ENCODE measurements at places on chromosomes 13 and 19.

- DNase-seq = no peak
These were observed 11.5 kb downstream of the MYH14 start for GRCh38 chr19:50214699-50215543.

DNA sequence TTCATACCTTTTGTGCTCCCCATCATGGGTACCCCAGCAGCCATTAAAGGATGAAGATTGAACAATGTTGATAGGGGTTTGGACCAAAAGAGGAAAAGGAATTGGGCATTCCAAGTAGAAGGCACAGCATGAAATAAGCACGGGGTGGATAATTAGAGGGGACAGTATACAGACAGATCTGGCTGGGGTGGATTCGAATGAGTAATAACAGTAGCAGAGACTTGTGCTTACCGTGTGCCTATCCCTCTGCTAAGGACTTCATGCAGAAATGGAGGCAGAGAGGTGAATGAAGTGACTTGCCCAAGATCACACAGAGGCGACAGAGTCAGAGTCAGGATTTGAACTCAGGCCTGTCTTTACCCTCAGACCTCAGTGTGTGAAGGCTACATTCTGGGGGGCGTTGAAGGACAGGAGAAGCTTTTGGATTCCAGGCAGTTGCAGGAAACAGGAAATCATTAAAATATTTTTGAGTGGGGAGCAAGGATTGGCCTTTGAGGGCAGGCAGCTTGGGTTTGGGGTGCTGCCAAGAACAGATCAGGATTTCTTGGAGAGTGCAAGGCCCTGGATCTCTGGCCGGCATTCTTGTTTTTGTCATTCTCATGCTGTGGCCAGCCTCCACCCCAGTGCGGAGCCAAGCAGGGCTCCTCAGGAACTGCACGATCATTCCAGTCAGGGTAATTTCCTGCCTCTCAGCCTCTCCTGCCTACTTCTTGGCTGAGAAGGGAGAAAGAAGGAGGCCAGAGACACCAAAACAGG, 18.7 kb downstream of the PAF1 start:
- no peak for DNase-seq

GRCh38 chr19:51194527-51195315, 30.2 kb upstream of the CD33 start:
- no peak for DNase-seq

DNA sequence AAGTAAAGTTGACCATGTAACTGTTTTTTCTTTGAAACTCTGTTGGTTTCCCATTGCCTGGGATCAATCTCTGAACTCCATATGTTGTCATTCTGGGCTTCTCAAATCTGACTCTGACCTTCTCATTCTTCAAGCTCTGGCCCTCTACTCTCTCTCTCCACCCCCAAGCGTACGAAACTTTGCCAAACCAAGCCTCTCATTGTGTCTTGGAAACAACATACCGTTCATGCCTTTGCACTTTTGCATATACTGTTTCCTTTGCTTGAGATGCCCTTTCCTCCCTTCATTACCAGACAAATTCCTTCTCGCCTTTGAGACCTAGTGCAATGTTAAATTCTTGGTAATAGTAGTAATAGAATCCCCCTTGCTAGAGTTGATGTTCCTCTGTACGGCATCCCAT, 113.7 kb downstream of the OLFM4 start:
- DNase-seq = no peak

- DNase-seq = no peak
These were observed 102.6 kb upstream of the SERP2 start for GRCh38 chr13:44271031-44271455.

DNA sequence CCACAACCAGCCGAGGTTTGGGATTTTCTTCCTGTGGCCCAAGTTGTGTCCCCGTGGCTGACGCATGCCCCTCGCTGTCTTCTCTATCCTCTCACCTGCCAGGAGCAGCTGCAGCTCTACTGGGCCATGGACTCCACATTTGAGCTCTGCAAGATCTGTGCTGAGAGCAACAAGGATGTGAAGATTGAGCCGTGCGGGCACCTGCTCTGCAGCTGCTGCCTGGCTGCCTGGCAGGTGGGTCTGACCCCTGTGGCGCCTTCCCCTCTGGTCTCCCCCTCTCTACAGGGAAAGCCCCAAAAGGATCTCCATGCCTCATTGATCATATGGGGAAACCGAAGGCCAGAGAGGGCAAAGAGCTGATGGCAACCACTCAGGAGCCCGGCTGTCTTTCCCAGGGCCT, 14.6 kb downstream of the CBLC start:
- DNase-seq = no peak

DNA sequence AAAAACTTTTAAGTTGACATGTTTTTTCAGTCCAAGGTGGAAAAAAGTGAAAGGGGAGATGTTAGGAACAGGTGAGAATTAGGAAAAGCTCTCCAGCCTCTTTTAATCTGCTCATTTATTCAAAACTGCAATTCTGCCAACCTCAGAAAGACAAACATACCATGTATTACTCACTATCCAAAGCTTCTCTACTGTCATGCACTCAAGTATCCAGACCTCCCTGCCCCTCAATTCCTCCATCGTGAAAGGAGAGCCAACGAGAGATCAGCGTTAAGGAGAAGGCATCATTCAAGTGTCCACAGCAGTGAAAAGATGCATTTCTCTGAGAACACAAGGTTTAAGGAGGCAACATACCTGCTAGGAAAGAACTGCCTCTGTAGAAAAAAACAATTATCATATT, 24.5 kb downstream of the DIAPH3 start:
- DNase-seq = no peak

DNA sequence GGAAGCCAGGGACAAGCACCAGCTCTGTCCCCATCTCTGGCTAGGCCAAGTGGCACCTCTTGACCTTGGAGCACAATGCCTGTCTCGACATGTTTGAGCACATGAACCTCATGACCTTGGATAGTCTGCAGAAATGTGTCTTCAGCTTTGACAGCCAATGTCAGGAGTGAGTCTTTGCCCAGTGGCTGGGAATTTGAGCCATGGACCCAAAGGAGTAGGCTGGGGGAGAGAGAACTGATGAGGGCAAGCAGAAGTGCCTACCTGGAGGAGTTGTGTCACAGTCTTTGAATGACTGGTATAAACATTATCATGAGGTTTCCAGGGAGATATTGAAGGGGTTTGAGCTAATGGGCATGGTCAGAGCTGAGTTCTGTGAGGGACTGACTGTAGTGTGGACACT, 6.7 kb upstream of the CYP4F12 start:
- DNase-seq = no peak

- DNase-seq = no peak
These were observed 9.8 kb upstream of the SIGLEC8 start for GRCh38 chr19:51467864-51468544.

DNA sequence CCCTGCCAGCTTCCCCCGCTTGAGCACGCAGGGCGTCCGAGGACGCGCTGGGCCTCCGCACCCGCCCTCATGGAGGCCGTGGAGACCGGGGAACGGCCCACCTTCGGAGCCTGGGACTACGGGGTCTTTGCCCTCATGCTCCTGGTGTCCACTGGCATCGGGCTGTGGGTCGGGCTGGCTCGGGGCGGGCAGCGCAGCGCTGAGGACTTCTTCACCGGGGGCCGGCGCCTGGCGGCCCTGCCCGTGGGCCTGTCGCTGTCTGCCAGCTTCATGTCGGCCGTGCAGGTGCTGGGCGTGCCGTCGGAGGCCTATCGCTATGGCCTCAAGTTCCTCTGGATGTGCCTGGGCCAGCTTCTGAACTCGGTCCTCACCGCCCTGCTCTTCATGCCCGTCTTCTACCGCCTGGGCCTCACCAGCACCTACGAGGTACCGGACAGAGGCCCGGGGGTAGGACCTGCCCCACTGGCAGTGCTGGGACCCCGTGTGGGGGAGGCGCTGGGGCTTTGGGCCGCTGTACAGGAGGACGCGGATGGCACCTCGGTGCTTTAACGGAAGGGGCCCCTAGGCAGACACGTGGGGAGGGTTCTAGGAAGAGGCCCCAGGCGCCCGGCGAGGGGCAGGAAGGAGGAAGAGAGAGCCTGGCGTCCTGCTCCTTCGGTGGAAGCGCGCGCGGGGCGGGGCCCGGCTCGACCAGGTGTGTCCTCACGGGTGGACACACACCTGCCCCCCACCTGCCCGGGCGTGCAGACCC, 681 bp downstream of the SLC5A5 start:
- DNase-seq = peak; percentile 41

GRCh38 chr13:25847635-25848626, 203.9 kb downstream of the SHISA2 start:
- DNase-seq = no peak

GRCh38 chr19:10720607-10721125, 2.8 kb downstream of the DNM2 start:
- no peak for DNase-seq

- no peak for DNase-seq
These were observed 67.9 kb downstream of the PCCA start for GRCh38 chr13:100156788-100157187.

DNA sequence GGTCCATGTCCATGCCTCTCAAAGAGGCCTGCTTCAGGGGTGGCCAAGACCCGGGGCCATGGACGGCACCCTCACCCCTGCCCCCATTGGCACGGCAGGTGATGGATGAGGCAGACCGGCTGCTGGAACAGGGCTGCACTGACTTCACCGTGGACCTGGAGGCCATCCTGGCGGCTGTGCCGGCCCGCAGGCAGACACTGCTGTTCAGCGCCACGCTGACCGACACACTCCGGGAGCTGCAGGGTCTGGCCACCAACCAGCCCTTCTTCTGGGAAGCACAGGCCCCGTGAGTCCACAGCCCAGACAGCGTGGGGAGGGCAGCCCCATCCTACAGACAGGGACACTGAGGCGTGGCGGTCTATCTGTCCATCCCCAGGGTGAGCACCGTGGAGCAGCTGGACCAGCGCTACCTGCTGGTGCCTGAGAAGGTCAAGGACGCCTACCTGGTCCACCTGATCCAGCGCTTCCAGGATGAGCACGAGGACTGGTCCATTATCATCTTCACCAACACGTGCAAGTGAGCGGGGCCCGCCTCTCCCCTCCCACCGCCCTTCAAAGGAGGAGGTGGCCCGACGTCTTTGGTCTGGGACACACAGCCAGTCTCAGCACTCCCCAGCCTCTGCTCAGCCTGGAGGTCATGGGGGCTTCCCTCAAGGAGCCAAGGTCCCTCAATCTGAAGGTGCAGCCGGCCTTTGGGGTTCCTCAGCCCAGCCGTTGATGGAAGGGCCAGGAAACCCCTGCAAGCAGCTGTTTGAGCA, 2.9 kb downstream of the DDX49 start:
- DNase-seq = no peak

GRCh38 chr19:23774524-23774971, 15.9 kb upstream of the ZNF681 start:
- DNase-seq = no peak

DNA sequence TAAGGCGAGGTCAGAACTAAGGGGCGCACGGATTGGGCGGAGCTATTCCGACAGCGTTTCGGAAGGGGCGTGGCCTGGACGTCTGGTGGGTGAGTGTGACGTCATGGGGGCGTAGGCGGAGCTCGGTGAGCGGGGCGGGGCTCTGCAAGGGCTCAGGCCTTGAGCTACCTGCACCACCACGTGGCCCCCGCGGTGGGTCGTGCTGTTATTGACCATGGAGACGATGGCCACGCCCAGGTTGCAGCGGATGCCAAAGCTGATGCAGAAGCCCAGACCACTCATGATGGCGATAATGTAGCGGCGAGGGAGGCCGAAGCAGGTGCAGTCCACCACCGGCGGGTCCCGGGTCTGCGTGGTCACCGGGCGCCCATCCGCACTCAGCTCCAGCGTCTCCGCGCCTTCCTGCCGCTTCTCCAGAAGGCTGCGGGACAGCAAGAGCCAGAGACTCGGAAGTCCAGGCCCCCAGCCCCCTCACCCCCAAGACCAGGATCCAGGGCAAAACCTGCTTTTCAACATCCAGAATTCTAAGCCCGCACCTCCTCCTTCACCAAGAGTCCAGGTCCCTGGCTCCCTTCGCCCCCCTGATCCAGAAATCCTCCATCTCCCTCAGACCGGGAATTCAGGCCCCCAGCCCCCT, 4.8 kb downstream of the SLC17A7 start:
- DNase-seq = no peak

- DNase-seq = no peak
These were observed 300.1 kb downstream of the COG6 start for GRCh38 chr13:39955560-39955959.

DNA sequence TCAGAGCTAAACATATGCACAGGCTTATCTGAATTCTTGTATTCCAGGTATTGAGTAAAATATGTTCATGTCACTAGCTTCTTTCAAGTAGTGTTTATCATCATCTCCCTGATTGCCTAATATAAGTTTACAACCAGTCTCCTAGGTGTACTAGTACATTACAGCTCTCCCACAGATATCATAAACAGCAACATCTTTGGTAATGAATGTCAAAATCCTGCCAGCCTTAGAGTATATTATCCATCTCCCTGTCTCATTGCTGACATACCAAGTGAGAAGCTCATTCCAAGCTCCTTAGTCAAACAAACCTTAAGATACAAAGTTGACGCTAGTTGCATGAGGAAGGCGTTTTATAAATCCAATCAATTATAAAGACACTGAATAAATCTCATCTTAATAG, 689.1 kb upstream of the GPC6 start:
- no peak for DNase-seq

DNA sequence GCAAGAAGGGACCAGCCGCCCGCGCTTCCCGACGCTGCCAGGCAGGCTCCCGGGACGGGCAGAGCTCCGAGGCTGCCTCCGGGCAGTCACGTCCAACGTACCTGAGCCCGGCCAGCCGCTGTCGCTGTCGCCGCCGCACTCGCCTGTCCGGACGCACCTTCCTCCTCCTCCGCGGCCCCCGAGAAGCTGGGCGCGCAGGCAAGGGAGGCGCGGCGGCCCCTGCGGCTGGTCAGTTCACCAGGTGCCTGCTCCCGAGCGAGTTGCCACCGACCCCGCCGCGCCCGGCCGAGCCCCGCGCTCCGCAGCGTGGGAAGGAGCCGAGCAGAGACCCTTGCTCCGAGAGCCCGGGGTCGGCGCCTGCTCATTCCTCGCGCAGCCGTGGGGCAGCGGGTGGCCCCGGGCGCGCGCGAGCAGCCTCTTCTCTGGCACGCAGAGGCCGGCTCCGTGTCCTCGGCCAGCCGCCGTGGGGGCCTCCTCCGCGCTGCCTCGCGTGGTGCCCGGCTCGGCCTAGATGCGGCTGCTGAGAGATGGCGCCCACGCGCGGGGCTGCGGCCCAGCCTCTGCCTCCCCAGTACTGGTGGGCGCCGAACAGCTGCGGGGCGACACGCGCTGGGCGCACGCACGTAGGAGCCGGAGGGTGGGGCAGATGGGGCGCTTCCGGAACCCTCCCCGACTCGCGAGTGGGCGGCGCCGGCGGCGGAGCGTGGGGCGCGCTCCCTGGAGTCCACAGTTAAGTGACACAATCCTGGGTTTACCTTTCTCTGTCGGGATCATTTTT, 419.4 kb downstream of the UQCRFS1 start:
- no peak for DNase-seq
